HepG2 (cell line): ENCODE measurements at places on chromosomes 3 and 15.

DNA sequence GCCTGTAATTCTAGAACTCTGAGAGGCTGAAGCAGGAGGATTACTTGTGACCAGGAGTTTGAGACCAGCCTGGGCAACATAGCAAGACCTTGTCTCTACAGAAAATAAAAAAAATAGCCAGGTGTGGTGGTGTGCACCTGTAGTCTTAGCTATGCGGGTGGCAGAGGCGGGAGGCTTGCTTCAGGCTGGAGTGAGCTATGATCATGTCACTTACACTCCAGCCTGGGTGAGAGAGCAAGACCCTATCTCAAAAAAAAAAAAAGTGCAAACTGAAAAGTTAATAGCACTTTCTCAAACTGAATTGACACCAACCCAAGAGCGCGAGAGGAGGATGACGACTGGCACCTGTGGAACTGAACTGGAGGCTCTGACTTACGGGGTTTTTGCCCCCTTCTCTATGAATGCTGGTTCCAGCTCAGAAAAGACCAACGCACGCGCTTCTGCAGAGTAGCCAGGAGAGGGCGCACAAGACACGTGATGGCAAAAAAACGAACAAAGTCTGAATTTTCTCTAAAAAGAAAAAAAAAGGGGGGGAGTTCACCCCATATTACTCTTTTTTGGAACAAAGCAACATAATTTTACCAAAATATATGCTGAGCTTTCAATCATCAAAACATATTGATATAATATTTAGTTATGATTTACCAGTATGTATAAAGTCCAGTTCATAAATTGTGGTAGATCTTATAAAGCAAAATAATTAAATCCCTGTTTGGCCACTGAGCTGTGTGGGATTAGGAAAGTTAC, 23.7 kb downstream of the CFAP92 start:
- DNase-seq = peak; percentile 25

DNA sequence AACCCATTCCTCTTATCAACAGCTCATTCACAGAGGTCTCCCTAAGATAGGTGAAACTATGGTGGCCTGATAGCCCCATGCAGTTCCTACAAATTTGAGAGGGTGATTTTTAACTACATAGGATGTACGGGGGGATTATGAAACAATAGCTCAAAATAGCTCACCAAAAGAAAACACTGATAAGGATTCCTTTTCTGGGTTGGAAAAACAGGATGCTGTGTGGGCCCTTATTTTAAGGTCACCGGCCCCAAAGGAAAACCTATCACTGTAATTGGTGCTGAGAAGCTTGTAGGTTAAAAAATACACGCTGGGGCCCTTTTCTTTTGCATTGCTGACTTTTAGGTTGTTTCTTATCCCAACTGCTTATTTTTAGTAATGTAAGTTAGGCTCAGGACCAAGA, 627.4 kb downstream of the MAGI1 start:
- no peak for DNase-seq

- DNase-seq = no peak
These were observed 18.8 kb upstream of the THRB start for GRCh38 chr3:24513463-24513862.

DNA sequence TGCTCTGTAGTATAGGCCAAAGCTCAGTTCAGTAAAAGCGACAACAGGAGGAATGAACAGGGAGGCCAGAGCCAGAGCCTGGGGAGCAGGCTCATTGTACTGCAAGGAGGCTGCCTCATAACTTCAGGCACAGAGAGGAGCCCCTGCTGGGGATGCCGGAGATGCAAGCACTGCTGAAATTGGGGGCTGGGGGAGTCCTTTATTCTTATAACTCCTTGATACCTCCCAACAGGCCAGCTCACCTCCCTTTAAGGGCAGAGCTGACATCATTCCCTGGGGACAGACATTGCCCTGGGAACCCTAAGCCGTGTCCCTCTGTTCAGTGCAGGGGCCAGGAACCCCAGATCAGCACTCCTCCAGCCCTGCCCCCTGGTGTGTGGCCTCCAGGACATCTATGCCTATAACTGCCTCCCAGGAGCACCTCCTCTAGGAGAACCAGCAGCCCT, 83.8 kb upstream of the MRPS22 start:
- no peak for DNase-seq

GRCh38 chr15:70259028-70259424, 161.3 kb upstream of the TLE3 start:
- no peak for DNase-seq

DNA sequence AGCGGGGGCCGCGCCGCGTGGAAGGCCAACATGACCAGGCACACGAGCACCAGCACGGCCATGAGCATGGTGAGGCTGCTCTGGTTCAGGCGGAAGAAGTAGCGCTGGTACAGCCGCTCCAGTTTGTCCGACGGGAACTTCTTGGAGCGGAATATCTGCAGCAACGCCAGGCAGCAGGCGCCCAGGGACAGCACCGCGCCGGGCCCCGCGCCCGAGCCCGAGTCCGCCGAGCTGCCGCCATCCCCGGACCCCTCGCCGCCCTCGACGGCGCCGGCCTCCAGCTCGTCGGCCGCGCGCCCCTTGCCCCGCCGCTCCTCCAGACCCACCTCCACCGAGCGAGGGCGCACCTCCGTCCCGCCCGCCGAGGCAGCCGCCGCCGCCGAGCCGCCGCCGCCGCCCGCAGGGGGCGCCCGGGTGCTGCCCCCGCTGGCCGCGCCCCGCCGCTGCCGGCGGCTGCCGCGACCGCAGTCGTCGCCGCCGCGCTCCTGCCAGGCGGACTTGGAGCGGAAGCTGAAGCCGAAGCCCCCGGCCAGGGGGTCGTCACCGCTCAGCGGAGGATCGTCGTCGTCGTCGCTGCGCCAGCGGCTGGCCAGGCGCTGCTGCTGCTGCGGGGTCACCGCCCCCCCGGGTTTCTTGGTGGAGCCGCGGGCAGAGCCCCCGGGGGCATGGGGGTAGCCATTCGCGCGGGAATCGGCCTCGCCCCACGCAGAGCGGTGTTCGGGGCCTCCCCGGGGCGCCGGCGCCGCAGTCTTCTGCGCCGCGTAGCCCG, 957 bp downstream of the ADCY5 start:
- no peak for DNase-seq
